WTC11 (cell line): ENCODE measurements at places on chromosomes 5 and 9.

DNA sequence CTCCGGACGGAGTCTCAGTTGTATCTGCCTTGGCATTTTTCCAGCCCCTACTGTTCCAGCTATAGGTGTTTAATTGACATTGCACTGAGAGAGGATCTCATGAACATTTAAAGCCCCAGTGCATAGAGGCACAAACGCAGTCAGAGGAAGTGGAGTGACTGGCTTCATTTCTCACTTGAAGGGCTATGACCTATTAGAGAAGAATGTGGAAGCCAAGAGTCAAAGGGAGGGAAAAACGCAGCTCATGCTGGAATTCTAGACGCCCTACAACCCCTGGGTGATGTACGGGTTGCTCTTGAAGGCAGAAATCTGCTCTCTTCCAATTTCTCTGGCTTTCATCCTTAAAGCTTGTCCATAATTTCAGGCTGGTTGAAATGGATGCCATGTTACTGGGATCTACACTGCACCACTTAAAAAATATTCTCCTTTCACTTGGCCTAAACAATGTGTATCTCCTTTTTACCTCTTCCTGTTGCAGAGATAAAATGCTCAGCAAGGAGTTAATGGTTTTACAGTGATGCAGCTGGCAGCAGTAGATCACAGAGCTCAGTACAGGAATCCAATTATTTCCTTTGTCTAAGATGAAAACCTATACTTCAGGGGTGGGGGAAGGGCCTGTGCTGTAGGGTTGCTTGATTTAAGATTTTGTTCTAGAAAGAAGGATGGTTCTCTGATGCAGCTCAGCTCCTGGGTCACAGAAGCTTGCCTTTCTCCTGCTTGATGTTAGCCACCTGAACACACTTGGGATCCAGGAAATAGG, 61.8 kb upstream of the MAMDC2 start:
- DNase-seq, result no peak

DNA sequence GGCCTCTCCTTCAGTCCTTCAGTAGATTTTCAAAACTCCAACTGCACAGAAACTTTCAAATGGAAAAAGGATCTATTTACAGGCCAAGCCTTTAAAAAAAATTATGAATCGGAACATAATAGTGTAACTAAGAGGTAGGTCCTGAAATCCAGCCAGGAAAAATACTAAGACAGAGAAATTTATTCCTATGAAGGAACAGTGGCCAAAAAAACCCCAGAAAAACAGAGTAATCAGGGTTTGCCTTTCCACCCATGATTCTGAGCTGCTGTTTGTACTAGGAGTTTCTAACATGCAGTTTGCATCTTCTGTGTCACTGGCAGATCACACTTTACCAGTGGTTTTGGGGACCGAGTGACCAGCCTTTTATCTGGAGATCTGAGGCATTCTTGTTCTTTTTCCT, 93.1 kb upstream of the TMED7 start:
- no peak for DNase-seq

DNA sequence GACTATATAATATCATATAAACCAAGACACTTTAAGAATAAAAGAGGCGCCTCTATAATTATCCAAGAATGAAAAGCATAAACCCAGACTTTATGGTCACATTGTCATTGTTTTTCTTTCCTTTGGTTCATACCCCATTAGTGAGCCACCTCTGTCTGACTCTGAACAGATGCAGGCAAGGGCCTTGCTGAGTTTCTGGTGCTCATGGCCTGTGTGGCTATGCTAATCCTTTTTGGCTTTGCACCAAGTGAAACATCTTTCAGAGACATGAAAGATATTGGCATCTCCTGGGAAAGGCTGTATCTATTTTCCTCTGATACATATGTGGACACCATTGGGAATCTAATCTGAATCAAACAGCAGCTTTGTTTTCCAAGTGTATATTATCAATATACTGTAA, 222.5 kb downstream of the CHSY3 start:
- no peak for DNase-seq

- DNase-seq, result no peak
These were observed 111.2 kb upstream of the IER5L start for GRCh38 chr9:129289131-129289731.

GRCh38 chr9:137089232-137089947, 2.6 kb downstream of the MAN1B1 start:
- DNase-seq, result no peak

GRCh38 chr9:20144197-20144596, 355.4 kb upstream of the SLC24A2 start:
- DNase-seq, result no peak

GRCh38 chr5:158755986-158756385, 343.7 kb downstream of the EBF1 start:
- no peak for DNase-seq

DNA sequence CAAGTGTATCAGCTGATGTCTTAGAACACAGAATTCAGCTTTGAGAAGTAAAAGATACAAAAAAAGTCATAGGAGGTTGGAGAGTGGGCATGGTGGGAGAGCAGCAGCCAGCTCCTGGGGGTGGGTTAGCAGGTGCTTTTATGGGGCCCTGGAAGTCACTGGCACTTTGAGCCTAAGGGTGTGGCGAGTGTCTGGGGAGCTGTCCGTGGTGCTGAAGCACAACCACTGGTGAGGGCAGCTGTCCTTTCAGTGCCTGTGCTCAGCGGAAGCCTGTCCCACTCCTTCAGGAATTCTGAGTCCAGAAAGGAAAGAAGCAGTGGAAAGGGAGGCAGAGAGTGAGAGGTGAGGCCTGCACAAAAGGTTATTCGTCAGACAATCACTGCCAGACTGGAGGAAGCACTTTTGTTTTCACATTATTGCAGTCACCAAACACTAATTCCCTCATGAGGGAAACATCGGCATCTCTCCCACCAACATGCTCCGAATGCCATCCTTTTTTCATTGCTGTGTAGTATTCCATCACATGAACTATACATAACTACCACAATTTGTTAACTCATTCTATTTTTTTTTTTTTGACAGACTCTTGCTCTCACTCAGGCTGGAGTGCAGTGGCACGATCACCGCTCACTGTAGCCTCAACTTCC, 59.4 kb upstream of the RAPGEF1 start:
- DNase-seq, result peak; percentile 82

- DNase-seq, result no peak
These were observed 14.2 kb downstream of the AP3S1 start for GRCh38 chr5:115855959-115856358.

DNA sequence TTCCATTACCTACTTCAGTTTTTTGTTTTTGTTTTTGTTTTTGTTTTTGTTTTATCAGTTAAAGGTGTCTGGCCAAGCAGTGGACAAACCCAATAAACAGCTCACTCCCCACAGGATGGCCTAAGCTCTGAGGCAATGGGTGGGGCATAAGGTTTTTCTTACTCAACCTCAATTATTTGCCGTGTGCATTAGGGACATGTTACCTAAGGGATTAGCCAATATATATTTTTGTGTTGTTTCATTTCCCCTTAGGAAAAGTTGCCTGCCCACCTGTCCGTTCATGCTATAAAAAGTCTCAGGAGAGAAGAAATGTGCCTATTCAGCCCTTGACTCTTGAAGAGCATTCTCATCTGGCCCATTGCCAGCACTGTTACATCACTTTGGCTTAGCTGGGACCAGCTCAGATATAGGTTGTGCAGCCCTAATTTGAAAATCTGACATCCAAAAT, 7.3 kb downstream of the SH3RF2 start:
- DNase-seq, result no peak

DNA sequence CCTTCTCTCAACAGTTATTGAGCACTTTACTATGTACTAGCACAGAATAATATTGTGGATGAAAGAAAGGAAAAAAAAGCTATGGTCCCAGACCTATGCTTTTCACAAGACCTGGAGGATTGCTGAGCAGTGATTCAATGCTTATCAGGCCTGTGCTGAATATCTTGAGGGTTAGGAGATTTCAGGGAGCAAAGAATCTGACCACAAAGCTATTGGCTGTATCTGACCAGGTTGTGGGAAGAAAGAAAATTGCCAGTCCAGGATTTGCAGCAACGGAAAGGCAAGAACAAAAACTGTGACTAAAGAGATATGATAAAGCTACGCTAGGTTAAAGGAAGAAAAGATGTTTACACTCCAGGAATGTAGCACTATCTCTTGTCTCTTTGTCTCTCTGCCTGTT, 14.9 kb upstream of the MACIR start:
- no peak for DNase-seq

- DNase-seq, result peak; percentile 79
These were observed 36.5 kb downstream of the PPIC start for GRCh38 chr5:122999947-123000563.

GRCh38 chr5:154421868-154422267, 23.9 kb upstream of the SAP30L start:
- peak; percentile 65 for DNase-seq

DNA sequence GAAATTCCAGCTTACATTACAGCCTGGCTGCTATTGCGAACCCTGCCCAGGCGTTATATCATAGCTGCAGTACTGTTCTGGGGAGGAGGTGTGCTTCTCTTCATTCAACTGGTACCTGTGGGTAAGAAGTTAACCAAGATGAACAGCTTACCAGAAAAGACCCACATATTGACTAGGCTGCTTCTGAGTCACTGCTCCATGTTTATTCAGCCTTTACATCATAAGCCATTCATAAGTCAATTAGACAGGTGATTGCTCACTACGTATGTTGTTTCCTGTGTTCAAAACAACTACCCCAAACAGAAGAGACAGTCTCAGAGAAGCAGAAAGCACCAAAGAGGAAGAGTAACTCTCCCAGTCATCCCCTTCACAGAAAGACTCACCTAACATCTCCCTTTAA, 34.7 kb upstream of the SLC22A5 start:
- DNase-seq, result no peak

DNA sequence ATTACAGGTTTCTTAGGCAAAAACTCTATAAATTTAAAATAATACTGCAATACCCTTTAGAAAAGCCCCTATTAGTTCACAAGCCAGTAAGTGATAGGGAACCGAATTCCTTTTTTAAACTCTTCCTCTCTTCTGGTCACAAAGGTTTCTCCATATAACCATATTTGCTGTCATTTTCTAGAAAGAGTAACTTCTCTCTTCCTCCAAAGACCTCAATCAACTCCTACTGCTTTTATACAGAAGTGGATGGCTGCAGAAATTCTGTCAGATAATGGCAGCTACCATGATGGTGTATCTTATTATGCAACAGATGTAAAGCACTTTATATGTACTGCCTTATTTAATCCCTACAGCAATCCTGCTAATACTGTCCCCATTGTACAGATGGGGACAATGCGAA, 6.2 kb downstream of the TUT7 start:
- DNase-seq, result no peak

DNA sequence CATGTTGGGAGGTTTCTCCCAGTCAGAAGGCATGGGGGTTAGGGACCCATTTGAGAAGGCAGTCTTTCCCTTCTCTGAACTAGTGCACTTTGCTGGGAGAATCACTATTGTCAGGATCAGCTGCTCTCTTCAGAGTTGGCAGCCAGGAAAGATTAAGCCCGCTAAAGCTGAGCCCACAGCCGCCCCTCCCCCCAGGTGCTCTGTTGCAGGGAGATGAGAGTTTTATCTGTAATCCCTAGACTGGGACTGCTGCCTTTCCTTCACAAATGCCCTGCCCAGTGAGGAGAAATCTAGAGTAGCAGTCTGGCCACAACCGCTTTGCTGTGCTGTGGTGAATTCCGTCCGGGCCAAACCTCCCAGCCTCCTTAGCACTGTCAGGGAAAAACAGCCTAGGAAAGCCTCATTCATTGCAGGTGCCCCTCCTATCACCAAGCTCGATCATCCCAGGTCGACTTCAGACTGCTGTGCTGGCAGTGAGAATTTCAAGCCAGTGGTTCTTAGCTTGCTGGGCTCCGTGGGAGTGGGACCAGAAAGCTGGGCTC, 69.8 kb downstream of the CNTLN start:
- peak; percentile 31 for DNase-seq

- no peak for DNase-seq
These were observed 181.3 kb upstream of the IL12B start for GRCh38 chr5:159511570-159511969.

DNA sequence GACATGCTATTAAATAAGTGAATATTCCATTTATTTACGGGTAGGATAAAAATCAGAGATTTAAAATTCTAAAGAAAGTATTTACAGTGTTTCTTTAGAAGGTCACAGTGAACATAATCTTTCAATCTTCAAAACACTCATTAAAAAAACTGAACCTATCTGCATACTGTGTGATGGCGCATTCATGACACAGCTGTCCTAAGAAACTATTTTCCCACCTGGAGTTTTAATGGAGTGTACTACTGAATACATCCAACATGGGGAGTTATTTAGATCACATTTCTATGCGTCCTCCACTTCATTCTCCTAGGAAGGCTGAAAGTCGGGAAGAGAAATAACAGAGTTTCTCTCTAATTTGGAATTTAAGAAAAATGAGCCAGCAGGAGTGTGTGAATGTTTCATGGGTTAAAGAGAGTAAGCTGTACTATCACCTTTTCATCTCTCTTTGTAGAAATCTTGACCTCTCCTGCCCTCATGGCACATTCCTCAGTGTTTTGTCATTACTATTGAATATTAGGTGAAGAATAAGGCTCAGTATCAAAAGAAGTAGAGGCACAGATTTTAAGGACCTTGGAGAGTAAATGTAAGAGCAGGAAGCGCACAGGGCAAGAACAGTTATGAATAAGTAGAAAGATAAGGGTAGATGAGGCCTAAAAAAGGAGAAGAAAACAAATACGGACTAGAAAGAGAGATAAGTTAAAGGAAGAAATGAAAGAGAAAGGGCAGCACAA, 551.2 kb upstream of the TUSC1 start:
- DNase-seq, result no peak

DNA sequence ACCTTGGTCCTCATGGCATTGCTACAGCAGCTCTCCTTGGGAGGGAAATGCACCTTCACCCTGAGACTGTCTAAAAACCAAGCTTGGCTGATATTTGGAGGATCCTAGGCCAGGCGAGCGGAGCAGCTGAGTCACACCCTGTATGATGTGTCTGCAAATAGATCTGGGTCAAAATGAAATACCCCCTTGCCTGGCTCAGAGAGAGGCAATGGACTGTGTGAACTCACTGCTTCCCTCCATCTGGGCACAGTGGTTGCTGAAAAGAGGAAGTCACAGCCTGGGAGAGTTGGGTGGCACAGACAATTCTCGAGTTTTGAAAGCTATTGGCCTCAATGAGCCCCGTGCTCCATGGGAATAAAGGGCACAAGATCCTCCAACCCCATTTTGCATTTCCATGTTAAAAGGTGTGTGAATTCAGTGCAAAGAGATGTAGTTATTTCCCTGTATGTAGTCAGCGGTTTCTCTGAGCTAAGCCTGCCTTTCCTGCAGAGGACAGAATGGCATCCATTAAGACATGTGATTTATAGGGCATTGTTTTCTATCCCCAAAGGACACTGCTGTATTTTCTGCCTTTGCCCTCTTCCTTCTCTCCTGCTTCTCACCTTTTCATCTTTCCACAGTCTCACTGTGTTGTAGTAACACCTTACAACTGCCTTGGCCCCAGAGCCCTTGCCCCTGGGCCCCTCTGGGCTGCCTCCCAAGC, 177.2 kb downstream of the GADD45G start:
- no peak for DNase-seq

- DNase-seq, result peak; percentile 70
These were observed 2.2 kb downstream of the GABRB2 start for GRCh38 chr5:161544350-161544765.

GRCh38 chr9:18726546-18726945, 252.6 kb downstream of the ADAMTSL1 start:
- DNase-seq, result no peak

- no peak for DNase-seq
These were observed 46.0 kb upstream of the SIMC1 start for GRCh38 chr5:176192094-176192721.
